HepG2 (cell line): ENCODE measurements at places on chromosomes 16 and 17. TPM values are rescaled to one million over a fixed set of nuclear protein-coding genes. Genes with fewer than 3 reads are reported as not detected.

RCVRN gene
- total RNA-seq: not detected in 2 replicates

NXPH3 gene
- 0.04 and 0.08 TPM in 2 replicates for total RNA-seq

TNFRSF17 gene
- total RNA-seq: not detected in 2 replicates

SLC22A31 gene
- total RNA-seq: 20.6 and 83.3 TPM in 2 replicates

KRTAP4-9 gene
- total RNA-seq: not detected in 2 replicates

NLRC3 gene
- not detected in 2 replicates for total RNA-seq

ADAP2 gene
- total RNA-seq: 0.51 and 0.73 TPM in 2 replicates

BAIAP3 gene
- 2.0 and 3.2 TPM in 2 replicates for total RNA-seq

C16orf86 gene
- total RNA-seq: 1.7 and 3.1 TPM in 2 replicates

SKAP1 gene
- total RNA-seq: not detected in 2 replicates

HOXB7 gene
- not detected in 2 replicates for total RNA-seq

ITGA2B gene
- 0.38 and 0.41 TPM in 2 replicates for total RNA-seq

SCIMP gene
- not detected in 2 replicates for total RNA-seq

ZG16B gene
- total RNA-seq: 1.5 and 1.8 TPM in 2 replicates

GP2 gene
- 0.69 and 0.88 TPM in 2 replicates for total RNA-seq

IL4R gene
- total RNA-seq: 7.6 and 15.9 TPM in 2 replicates

DNA sequence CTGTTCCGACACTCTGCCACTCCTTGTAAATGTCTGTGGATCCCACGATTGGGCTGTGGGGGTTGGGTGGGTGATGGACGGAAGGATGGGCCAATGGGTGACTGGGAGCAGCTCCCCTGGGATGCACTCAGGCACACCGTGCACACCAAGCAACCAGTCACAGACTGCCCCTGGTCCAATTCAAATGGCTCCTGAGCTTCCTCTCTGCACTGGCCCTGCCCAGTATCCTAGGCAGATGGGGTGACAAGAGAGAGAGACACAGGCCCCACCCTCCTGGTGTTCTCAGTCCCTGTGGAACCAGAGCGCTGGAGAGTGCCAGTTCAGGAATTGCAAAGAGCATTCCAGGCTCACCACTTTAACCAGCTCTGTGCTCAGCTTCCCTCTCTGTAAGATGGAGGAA lies 32.8 kb downstream of the BEAN1 start:
- DNase-seq: no peak

GRCh38 chr17:57097832-57098421 lies 12.9 kb downstream of the AKAP1 start:
- no peak for DNase-seq

DNA sequence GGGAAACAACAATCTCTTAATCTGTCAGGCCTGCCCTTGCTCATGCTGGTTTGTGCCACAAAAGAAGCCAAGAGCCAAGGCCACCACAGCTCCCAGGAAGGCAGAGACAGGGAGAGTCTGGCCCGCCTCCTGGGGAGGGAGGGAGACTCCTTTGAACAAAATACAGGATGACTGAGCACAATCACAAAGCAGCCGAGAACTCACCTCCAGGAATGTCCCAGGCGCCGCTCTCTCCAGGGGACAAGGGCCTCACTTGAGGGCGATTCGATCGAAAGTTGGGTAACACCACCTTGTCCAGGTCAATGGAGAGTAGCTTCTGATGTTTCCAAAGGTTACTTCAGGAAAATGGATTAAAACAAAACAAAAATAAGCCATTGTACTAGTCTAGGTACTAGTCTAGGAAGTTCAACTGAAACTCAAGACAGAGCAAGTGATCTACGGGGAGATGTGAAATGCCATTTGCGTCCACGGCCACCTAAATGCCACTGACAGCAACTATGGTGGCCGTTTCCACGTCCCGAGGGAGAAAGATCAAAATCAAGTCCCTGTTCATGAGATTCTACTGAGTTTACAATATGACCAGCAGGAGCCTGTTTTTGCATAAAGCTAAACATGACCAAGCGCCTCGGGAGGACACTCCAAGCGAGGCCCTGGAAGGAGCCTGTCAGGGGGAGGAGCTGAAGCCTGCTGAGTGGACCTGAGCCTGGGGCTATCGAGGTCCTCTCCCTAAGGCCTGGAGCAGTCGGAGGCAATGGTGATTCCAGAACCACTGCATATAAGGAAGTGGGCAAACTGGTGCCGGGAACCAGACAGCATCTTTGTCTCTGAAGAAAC lies 13.4 kb upstream of the SLC38A8 start:
- DNase-seq: no peak

- no peak for DNase-seq
Observed at GRCh38 chr17:14048169-14048568, 21.1 kb upstream of the COX10 start.

- no peak for DNase-seq
Observed at GRCh38 chr17:79800325-79801155, 3.7 kb upstream of the CBX8 start.

DNA sequence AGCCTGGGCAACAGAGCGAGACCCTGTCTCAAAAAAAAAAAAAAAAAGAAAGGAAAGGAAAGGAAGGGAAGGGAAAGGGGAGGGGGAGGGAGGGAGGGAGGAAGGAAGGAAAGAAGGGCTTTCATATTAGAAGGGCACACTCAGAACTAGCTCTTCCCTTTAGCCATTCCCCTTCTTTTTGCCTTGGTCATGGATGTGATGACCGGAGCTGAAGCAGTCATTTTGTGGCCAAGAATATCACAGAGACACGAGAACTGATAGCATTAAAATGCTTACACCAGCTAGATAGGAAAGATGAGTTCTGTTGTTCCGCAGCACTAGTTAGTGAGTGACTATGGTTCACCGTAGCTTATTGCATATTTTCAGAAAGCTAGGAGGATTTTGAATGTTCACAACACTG lies 32.8 kb upstream of the TNRC6A start:
- no peak for DNase-seq

- peak; percentile 79 for DNase-seq
Observed at GRCh38 chr17:76501018-76501826, at the start of gene RHBDF2. TSS of gene RHBDF2 (minus strand) at chr17:76501423. CDS start at chr17:76481524, 19,899 bp downstream.

GRCh38 chr17:18315961-18316360 lies 868 bp downstream of the SMCR8 start:
- DNase-seq: no peak

DNA sequence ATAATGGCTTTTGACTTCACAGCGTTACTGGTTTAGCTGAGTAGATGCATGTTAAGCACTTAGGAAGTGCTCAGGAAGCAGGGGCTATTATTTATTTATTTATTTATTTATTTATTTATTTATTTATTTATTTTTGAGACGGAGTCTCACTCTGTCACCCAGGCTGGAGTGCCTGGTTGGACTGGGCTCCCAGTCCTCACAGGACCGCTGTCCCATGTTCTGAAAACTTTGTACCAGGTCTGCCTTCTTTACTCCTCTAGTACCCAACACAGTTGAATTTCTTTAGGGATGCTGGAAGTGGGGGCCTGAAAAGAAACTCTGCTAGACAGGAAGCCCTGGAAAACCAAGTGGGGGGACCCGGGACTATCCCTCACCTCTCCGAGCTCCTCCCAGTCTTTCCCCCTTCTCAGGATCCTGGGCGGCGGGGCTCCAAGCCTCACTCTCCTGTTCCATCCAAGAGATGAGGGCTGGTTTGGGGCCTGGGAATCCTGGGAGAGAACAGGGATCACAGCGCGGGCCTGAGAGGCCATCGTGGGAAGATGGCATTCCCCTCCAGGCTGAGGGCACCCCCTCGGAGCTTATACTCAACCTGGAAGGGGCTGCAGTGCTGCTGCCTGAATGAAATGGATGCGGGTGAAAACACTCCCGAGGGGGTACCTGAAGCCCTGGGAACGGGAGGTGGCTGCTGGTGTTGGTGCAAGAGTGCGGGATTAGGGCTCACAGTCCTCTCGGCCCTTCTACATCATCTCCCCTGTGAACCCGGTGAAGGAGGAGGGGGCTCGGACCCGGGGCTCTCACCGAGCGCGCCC lies 674 bp downstream of the ZNF688 start:
- no peak for DNase-seq

DNA sequence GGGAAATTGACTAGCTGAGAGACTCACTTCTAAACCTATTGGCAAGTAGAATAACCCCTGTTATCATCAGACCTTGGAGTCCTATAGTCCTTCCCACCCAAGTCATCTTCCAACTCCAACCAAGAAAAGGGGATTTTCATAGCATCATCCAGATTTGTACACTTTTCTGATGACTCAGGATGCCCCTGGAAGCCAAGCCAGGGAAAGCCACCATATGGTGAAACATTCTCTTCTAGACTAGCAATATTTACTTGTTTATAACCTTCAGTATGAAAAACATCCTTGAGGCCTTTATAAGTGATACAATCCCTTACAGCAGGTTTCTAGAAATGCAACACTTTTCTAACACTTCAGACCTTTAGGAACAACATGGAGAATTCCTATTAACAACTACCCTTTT lies 618.8 kb upstream of the CDH11 start:
- DNase-seq: no peak

- no peak for DNase-seq
Observed at GRCh38 chr17:73271072-73271471, 9.4 kb upstream of the CPSF4L start.

GRCh38 chr16:54538276-54538675 lies 251.7 kb upstream of the IRX3 start:
- DNase-seq: no peak

GRCh38 chr17:73191443-73192205 lies 1.2 kb upstream of the COG1 start:
- peak; percentile 77 for DNase-seq

- peak; percentile 37 for DNase-seq
Observed at GRCh38 chr16:84547546-84548061, 43.1 kb upstream of the MEAK7 start.

DNA sequence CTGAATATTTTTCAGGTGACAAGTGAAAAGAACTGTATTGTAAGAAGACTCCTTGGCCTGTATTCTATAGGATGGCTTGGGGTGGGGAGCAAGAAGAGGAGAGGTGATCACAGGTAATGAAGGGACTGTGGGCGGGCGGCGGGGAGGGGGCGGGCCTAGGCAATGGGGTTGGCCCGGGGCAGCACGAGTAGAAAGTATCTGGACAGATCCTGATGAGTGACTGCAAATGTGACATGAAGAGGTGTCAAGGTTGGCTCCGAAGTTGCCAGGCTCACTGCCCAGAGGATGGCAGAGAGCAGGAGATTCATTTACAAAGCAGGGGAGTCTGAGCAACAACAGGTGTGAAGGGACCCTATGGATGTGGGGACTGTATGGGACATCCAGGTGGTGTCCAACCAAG lies 10.8 kb upstream of the G6PC1 start:
- DNase-seq: no peak

GRCh38 chr16:79402356-79402755 lies 198.2 kb downstream of the MAF start:
- DNase-seq: no peak

DNA sequence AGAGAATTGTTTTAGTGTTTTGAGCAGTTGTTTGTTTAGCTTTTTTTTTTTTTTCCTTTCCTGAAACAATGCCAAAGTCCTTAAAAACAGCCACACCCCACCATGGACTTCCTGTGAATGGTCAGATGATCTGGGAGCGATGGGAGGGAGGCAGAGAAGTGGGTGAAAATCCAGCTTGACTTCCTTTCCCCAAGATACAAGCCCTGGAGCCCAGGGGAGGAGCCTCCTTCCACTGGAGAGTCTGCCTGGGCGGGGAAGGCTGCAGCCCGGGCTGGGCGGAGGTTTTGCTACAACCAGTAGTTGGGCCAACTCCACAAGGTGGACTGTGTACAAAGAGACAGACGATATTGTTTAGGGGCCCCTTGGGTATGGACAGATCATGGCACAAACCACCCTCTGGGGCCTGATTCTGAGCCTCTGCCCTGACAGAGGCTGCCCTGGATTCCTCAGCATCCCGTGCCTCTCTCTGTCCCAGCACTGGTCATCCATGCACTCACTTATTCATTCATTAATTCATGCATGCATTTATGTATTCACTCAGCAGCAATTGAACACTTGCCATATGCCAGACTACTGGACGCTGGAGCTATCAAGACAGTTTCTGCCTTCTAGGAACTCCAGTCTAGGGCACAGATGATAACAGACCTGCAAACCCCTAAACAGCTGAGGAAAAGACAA lies 29.8 kb downstream of the WSB1 start:
- peak; percentile 77 for DNase-seq

DNA sequence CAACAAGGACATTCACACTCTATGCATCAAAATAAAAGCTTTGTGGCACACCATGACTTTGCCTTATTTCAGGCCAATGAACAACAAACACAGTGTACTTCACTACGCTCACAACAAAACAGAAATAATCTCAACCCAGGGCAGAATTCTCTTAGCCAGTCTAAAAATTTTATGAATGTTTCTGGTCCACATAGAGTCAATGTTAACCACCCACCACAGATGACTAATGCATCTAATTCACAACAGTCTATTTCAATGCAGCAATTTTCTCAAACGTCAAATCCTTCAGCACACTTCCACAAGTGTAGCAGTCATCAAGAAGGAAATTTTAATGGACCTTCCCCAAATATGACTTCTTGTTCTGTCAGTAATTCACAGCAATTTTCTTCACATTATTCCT lies 101.7 kb downstream of the CHD9 start:
- DNase-seq: no peak

GRCh38 chr16:29313559-29314048 lies 92.9 kb downstream of the NPIPB11 start:
- no peak for DNase-seq

GRCh38 chr16:66250686-66251431 lies 115.6 kb upstream of the CDH5 start:
- no peak for DNase-seq

GRCh38 chr16:31082368-31083045 lies 6.2 kb downstream of the PRSS53 start:
- DNase-seq: no peak

- DNase-seq: no peak
Observed at GRCh38 chr17:75102385-75102821, 7.4 kb upstream of the ARMC7 start.

DNA sequence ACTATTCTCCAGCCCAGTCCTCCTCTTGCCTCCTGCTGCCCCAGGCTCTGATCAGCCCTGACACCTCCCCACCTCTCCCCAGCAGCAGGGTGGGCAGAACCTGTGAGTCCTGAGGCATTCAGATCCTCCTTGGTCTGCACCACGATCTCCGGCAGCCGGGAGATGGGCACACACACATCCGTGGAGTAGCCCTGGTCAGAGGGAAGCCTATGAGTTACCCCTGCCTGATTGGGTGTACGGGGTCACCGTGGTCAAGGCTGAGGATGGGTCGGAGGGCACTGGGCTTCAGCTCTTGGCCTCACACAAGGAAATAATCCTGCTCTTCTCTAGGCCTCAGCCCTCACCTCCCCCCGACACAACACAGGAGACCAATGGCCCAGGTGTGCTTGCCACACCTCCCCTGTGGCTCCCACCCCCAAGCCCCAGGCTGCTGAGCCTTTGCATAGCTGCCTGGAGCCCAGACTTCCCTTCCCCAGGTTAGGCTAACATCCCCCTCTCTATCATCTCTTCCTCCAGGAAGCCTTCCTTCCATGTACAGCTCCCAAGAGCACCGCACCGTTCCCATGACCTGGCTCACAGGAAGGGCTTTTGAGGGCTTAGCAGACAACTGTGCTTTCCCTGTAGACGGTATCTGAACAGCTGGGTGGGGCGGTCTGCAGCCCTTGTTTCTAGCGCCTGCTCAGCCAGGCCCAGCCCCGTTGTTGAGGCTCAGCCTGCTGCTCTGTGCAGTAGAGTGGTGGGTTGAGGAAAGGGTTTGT lies 3.7 kb downstream of the LDHD start:
- DNase-seq: no peak
